Effector memory CD4-positive, alpha-beta T cell (primary cell): ENCODE measurements at places on chromosomes 6 and 20.

DNA sequence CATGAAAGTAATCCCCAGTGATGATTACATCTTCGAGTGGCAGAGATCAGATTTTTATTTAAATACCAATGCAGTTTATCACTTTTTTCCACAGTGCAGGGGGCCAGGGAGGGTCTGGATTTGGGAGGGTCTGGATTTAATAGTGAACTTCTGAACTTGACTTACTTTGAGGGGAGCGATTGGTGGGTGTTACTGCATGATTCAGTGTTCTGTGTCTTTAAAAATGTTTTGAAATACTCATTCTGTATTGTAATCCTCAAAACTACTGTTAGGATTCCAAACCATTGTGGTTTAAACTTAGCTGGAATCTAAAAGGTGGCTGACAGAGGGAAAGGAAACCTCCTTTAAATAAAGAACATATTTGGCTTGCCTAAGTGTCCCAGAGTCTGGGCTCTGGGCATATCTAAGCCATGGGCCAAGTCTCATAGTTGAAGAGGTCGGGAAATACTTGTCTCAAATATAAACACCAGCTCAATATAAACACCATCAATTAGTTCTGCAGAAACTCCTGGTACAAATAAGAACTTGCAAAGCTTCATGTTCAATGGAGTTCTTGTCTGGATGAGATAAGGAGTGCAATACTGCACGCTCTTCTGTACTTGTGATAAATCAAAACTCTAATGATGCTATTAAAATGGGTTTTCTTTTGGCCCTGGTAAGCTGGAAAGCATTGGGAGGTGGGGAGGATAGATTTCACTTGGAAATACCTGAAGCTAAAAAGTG lies 14.4 kb downstream of the JARID2 start:
- no peak for DNase-seq

- no peak for DNase-seq
These were observed 6.6 kb downstream of the PLCB4 start for GRCh38 chr20:9075264-9076095.

GRCh38 chr6:111238464-111239119 lies 151.3 kb downstream of the SLC16A10 start:
- DNase-seq: no peak

DNA sequence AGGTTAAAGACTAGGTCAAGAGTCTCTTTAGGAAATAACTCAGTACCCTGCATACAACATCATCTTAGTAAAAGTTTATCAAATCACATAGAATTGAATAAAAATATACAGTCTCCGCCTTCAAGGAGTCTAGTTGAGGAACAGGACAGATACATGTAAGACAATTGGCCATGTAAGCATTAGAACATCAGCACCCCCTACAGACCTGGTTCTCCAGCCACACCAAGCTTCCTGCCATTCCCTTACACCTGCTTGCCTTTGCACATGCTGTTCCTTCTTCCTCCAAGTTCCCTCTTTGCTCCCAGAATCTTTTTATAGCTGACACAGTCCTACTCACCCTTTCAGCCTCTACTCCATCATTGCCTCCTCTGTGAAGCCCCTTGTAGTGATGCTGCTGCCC lies 187.8 kb upstream of the LRFN2 start:
- no peak for DNase-seq

- no peak for DNase-seq
These were observed 89.8 kb downstream of the ATRN start for GRCh38 chr20:3560578-3560977.

GRCh38 chr6:42294759-42295158 lies 77.1 kb upstream of the MRPS10 start:
- DNase-seq: no peak

GRCh38 chr6:7268816-7269555 lies 44.0 kb downstream of the SSR1 start:
- no peak for DNase-seq

DNA sequence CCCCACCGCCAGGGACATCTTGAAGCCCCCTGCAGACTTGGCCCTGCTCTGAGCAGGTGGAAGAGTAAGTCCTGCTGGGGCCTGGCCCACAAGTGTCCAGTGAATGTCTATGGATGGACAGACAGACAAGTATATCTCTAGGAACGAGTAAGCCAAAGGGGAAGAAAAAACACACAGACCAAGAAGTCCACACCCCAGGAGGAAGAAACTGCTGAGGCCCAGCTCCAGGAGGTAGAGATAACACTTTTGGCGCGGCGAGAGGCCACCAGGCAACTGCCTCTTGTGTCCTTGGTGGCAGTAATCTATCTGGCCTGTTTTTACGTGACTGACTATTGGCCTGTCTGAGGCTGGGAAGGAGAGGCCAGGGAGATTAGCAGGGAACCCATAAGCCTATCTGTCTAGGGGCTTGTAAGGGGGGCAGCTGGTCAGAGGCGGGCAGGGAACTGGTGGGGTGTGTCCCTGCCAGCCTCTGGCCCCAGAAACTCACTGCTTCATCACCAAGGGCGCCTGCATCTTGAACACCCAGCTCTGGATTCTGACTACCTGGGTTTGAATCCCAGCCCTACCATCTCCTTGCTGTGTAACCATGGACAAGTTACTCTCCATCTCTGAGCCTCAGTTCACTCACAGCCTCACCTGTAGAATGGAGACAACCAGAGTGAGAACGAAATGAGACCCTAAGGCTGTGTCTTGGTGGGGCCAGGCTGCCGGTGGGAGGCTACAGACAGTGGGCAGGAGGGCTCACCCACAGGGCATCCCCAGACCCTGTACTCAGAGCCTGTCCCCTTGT lies 31.3 kb downstream of the C20orf203 start:
- no peak for DNase-seq

- DNase-seq: no peak
These were observed 19.9 kb downstream of the ATXN1 start for GRCh38 chr6:16741112-16742016.

DNA sequence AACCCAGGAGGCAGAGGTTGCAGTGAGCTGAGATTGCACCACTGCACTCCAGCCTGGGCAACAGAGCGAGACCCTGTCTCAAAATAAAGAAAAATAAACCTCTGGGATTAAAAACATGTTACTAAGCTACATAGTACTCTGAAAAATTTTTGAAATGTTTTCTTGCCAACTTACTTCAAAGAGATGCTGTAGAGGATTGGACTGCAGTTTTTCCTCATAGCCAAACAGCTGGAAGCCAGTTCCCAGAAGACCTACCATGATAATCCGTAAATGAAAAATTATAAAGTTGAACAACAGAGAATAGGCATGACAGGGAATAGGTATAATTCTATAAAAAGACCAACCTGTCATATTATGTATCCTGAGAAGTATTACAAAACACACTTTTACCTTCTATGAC lies 48.0 kb downstream of the RARS2 start:
- no peak for DNase-seq
